NCI-H2227 treated with DMSO at 0.1 percent for 48 hours (cell line): ENCODE measurements at places on chromosomes 6 and 20.

DNA sequence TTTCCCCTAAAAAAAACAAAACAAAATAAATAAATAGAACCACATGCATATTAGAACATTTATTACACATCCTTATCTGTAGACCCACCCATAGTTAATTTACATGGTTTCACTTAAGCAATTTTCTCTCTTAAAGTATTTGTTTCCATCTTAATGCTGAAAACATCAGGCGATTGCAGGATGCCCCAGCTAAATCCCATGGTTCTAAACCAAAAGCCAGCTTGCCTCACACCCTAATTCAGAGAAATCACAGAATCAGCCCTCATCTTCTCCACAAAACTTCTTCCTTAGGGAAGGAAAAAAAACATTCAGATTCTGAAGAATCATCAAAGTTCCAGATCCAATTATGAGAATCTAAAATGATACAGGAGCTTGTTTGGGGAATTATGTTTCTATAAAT lies 67.6 kb upstream of the MTHFD1L start:
- no peak for DNase-seq

DNA sequence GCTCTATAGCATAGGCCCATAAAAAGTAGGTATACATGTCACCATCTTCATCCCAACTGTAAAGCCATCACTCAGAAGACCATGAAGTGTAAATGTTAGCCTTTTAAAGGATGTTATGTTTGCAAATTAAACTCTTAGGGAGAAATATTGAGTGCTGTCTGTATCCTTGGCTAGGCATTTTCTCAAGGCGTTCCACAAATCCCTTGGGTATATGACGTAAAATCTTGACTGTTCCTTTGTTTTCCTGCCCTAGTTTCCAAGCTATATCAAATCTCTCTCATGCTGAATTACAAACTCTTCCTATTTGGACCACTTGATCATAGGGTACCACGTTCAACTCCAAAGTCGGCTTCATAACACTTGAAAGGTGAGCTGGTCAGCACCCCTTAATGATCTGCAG lies 486.2 kb downstream of the HDGFL1 start:
- DNase-seq = no peak

DNA sequence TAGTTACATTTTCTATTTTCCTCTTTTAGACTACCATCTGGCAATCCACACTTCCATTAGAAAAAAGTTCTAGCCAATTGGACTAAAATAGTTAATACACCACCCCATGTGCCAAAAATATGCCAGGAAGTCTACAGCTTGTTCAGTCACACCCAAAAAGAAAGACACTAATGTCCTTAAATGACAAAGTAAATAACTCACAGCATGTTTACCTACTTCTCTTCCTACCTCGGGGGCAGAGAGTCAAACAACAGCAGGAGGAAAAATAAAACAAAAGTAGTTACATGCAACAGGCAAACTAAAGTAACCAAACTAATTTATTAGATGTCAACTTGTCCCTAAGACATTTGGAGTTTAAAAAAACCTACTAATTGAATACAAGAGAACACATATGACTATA lies 57.0 kb downstream of the UBE3D start:
- DNase-seq = no peak

DNA sequence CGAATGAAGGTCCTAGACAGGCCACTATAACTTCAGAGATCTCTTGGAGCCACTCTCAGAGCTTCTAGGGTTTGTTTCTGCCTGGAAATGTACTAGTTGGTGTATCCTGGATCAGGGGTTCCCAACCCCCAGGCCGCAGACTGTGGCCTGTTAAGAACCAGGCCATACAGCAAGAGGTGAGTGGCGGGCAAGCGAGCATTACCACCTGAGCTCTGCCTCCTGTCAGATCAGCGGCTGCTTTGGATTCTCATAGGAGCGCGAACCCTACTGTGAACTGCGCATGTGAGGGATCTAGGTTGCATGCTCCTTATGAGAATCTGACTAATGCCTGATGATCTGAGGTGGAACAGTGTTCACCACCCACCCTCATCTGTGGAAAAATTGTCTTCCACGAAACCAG lies 2.4 kb downstream of the BRPF3 start:
- no peak for DNase-seq

GRCh38 chr6:151310279-151310678 lies 70.5 kb downstream of the AKAP12 start:
- DNase-seq = no peak

DNA sequence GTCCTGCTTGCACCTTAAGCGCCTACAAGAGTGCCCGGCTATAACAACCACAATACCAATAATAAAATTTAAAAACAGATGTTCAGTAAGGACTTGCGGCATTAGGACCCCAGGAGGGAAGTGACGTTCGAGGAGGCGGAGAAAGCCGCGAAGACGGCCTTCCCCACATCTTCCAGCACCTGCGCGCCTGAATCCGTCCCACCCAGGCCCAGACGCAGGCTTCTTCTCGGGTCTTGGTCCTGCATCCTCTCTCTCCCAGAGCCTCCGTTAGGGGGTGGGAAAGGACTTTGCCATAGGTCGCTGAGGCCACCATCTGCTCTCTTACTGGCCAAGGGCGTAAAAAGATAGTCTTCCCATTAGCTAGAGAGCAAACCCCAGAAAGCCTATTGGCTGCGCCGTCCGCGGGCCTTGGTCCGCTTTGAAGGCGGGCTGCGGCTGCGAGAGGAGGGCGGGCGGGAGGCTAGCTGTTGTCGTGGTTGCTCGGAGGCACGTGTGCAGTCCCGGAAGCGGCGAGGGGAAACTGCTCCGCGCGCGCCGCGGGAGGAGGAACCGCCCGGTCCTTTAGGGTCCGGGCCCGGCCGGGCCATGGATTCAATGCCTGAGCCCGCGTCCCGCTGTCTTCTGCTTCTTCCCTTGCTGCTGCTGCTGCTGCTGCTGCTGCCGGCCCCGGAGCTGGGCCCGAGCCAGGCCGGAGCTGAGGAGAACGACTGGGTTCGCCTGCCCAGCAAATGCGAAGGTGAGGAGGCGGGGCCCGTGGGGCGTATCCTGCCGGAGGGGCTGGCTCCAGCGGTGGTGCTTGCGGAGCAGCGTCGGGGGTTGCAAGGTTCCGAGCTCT lies at the start of gene CNPY3:
Gene CNPY3, plus strand, starts transcription at position 495 of the 835 bp plus-strand sequence. Its CDS starts 91 bp downstream, at position 586.
- peak; percentile 92 for DNase-seq

DNA sequence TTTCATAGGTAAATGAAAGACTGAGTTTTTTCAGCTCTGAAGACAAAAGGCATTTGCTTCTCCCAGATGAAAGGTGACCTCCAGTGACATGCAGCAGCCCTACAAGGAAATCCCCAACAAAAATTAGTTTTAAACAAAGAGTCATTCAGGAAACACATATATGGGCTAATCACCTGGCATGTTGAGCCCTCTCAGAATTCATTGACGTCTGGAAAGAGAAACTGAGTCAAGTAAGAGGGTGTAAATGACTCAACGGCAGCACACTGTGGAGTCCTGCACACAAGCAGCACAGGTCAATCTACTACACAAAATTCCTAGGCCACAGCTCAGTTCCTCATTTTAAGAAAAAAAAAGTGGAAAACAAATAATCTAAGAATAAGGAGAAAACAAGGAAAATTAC lies 592.3 kb downstream of the EPHA7 start:
- DNase-seq = no peak

DNA sequence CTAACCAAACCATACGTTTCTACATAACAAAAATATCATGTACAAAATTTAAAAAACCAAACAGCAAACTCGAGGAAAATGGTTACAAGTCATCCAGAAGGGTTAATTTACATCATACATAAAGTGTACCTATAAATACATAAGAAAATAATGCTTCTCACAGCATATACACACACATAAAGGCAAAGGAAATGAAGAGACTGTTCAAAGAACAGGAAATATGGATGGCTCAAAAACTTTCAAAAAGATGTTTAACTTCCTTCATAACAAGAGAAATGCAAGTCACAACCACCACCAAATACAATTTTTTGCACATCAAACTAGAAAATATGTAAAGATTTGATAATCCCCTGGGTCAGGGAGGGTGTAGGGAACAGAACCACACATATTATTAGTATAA lies 7.5 kb downstream of the SLC22A23 start:
- no peak for DNase-seq

- DNase-seq = no peak
Observed at GRCh38 chr6:161459008-161459615, 185.3 kb upstream of the AGPAT4 start.

- DNase-seq = no peak
Observed at GRCh38 chr20:5061213-5061612, 58.5 kb downstream of the PCNA start.

- DNase-seq = no peak
Observed at GRCh38 chr20:3996399-3996798, 19.0 kb downstream of the RNF24 start.

- peak; percentile 9 for DNase-seq
Observed at GRCh38 chr6:142886431-142887170, 58.4 kb downstream of the HIVEP2 start.

GRCh38 chr6:30394139-30394538 lies 49.2 kb downstream of the RPP21 start:
- DNase-seq = no peak

GRCh38 chr6:6655805-6656251 lies 67.3 kb downstream of the LY86 start:
- no peak for DNase-seq

DNA sequence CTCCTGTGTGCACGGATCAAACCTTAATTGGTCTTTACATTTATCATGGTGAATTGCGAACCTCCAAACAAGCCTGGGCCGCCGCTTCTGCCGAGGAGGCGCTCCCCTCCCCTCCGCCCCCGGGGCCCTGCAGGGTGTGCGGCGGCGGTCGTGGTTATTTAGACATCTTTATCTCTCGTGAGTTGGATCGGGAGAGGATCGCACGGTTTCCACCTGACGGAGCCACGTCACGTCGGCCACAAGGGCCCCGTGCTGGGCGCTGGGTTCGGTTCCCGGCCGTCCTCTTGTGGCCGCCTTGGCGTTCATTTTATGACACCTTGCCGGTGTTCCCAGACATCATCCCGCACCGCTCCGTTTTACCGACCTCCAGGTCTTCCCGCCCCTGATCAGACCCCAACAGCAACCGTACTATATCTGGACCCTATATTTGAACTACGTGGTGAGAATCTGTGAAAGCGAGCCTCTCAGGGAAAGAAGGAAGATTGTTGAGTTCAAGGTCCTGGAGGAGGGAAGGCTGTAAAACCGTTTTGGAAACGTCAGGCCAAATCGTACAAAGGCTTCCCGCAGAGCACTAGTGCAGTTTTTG lies 1.3 kb upstream of the CNR1 start:
- peak; percentile 19 for DNase-seq

- DNase-seq = no peak
Observed at GRCh38 chr6:72952808-72953630, 272.3 kb downstream of the KHDC1L start.

DNA sequence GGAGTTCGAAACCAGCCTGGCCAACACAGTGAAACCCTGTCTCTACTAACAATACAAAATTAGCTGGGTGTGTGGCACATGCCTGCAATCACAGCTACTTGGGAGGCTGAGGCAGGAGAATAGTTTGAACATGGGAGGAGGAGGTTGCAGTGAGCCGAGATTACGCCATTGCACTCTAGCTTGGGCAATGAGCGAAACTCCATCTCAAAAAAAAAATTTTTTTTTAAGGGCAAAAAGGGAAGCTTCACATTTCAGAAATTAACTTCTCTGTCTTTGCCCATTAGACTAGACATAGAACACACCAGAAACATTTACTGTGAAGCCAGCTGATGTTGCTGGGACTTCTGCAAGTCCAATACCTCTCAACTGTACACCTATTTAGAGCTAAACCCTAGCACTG lies 90.8 kb upstream of the HDAC2 start:
- DNase-seq = no peak

DNA sequence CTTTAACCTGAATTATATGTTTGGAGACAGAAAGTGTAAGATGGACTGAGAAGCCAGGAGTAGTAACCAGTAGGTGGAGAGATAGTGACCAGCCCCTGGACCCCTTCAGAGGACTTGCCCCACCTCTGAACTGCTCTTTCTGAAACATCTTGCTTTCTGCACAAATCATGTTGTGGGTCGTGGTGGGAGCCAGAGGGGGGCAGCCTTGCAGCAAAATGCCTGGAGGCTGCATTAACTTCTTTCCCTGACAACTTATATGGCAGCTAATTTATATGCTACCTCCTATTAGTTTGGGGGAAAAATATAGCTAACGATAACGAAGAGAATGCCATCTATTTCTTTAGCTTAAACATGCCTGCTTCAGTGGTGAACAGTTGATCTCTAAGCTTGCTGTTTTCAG lies 859.8 kb downstream of the MAFB start:
- DNase-seq = no peak

DNA sequence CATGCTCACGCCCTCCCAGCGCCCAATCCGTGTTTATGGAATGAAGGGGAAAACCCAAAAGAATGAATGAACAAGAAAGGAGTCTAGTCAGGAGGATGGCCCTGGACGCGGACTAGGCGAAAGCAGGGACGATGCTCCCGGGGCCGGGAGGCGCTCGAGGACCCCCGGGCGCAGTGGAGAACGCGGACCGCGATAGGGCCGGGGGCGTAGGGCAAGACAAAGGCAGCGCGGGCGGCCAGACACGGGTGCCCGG lies 758 bp downstream of the GCLC start:
- DNase-seq = no peak

- DNase-seq = no peak
Observed at GRCh38 chr6:31272836-31273626, 1.1 kb upstream of the HLA-C start.

DNA sequence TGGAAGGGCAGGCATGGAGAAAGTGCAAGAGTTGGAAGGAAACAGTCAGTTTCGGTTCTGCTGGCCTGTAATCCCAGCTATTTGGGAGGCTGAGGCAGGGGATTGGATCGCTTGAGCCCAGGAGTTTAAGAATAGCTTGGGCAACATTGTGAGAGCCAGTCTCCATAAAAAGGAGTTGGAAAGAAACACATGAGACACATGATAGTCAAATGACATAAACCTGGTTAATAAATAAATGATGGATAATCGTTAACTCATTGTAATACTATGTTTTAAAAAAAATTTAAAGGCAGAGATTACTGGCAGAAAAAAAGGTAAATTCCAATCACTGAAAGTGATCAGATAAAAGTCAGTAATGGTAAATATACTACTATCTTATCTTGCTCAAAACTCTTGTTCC lies 37.2 kb upstream of the PHACTR1 start:
- no peak for DNase-seq

DNA sequence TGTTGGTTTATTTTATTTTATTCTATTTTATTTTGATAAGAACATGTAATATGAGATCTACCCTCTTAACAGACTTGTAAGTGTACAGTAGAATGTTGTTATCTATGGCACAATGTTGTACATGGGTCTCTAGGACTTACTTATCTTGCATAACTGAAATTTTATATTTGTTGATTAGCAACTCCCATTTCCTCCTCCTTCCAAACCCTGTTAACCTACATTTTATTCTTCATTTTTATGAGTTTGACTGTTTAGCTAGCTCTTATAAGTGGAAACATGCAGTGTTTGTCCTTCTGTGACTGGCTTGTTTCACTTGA lies 37.9 kb upstream of the BCAS1 start:
- DNase-seq = no peak

DNA sequence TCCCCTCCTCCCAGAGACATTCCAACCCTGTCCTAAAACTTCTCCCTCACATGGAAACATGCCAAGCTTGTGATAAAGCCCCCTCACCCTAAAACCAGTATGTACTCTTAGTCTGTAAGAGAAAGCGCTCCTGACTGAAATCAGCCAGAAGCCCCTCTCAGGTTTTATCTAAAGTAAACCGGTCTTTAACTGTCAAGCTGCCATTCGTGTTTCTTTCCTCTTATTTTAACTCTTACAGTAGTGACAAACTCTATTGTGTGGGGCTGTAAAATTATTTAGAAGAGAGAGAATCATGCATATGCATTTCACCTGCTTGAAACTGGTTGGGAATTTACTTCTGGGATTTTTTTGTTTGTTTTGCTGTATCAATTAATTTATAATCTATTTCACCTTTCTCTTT lies 62.7 kb downstream of the FARS2 start:
- DNase-seq = no peak
